ENCODE measurements at places on chromosomes 3 and 15.

DNA sequence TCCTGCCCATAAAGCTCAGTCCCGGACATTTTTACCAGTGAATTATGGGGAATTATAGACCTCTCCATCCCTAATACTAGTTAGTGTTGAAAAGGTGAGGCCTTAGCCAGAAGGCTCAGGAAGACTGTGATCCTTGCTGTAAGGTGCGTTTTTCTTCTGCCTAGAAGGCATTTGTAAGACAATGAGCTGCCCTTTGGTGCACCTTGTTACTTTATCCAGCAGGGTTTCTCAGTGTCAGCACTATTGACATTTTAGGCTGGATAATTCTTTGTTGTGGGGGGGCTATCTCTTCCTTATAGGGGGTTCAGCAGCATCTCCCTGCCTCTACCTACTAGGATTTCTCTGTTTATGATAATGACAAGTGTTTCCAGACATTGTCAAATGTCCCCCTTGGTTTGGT is 108.1 kb upstream of the ABHD17C start:
- no peak for DNase-seq

DNA sequence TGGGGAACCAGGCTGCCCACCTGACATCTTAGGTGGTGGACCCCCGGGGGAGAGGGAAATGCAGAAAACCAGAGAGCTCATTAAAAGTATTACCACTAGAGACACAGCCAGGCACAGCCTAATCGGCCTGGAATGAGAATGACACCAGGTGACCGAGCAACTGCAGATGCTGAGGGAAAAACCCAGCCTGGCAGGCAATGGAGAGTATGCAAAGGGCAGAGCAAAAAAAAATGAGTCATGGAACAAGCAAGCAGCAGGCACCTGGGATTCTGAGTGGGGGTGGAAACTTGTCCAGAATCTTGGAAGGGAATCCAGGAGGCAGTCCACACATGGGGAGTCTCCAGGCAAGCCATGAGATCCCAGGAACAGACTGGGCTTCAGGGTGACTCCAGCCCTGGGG is 183.7 kb upstream of the LRRN1 start:
- DNase-seq = no peak

DNA sequence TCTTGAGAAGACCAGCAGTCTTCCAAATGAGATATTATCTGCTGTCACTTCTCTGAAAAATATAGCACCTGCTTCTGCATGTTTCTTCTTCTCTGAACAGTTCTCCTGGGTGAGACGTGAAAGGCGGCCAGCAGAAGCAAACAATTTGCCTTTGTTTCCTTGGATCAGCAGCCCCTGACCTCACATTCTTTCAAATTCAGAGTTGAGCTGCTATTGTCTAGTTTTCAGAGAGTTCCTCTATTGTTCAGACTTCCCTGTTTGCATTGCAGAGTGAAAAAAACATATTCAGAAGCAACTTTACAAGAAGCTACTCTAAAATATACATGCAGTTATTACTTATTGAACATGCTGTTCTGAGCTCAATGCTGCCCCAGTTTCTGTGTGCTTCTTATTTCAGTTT is 653.6 kb downstream of the NAALADL2 start:
- no peak for DNase-seq

GRCh38 chr3:195113536-195114425 is 157.2 kb downstream of the XXYLT1 start:
- DNase-seq = no peak

GRCh38 chr3:12897381-12898289 is 56.3 kb upstream of the RPL32 start:
- no peak for DNase-seq

DNA sequence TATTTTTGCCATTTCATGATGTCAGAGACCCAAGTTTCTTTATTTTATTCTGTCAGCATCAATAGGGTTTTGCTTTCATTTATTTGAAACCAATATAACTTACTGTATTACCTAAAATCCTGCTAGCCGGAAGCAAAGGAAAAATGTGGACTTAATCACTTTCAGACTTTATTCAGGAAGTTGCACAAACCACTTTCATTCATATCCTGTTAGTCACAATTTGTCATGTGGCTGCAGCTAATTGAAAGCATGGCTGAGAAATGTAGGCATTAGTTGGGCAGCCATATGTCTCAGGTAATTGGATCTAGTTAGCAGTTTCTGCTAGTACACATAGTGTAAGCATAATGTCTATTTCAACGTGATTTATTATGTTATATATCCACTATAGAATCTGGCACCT is 462.3 kb upstream of the SGO1 start:
- DNase-seq = peak; percentile 43

GRCh38 chr3:64161481-64161952 is 63.7 kb downstream of the PRICKLE2 start:
- DNase-seq = no peak

DNA sequence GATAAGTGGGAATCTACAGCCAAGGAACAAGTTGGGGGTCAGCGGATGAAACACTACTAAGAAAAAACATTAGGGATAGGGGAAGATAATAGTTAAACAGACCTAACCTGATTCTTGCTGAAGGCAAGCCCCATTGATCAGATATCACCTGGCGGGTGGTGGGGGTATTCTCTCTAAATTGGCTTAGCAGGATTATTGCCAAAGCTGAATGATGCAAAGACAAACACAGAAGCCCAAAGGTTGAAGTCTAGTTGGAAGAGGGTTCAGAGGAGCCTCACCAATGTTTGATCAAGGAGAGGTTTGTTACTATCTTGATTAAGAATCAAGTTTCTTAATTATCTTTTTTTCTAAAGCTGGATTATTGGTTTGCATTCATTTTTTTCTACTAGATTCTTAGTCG is 371.9 kb upstream of the CNTN4 start:
- DNase-seq = no peak

GRCh38 chr3:16761571-16761970 is 123.2 kb upstream of the PLCL2 start:
- DNase-seq = no peak

GRCh38 chr15:73927003-73927475 is 777 bp downstream of the LOXL1 start:
- DNase-seq = no peak

- DNase-seq = no peak
Observed at GRCh38 chr3:72888546-72889309, 882 bp downstream of the GXYLT2 start.

- DNase-seq = no peak
Observed at GRCh38 chr3:69252631-69253030, 130.2 kb upstream of the LMOD3 start.

DNA sequence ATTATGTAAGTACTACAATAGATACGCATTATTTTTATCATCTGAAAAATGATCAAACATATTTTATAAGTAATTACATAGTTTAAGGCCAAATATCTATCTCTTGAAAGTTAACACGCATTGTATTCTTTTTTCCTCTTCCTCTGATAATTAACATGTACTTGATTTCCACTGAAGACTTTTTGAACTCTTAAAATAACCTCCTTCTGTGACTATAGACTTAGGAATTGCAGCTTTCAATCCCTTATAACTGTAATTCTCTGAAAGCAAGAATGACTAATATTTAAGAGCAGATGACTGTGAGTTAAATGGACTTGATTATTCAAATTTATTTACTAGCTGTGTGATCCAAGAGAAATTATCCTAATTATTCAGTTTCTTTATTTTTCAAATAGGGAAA is 730.6 kb upstream of the NECTIN3 start:
- no peak for DNase-seq

DNA sequence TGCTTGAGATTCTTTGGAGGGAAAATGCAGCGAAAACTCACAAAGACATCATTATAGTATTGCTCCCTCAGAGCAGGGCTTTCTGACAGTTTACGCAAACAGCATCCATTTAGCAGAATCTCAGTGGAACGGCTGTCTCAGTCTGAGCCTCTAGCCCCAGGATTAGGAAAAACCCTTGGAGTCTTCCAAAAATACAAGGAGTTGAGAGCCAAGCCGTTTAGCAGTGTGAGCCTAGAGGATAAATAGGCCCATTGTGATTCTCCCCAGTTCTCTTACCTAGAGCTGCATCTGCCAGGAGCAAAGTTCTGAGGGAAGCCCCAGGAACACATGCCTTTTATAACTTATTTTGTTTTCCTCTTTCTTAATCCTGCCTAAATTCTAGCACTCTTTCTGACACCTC is 359.6 kb downstream of the NTRK3 start:
- no peak for DNase-seq

- no peak for DNase-seq
Observed at GRCh38 chr3:188241883-188242282, 87.9 kb downstream of the LPP start.

GRCh38 chr3:13009132-13009945 is 63.9 kb downstream of the IQSEC1 start:
- DNase-seq = no peak

DNA sequence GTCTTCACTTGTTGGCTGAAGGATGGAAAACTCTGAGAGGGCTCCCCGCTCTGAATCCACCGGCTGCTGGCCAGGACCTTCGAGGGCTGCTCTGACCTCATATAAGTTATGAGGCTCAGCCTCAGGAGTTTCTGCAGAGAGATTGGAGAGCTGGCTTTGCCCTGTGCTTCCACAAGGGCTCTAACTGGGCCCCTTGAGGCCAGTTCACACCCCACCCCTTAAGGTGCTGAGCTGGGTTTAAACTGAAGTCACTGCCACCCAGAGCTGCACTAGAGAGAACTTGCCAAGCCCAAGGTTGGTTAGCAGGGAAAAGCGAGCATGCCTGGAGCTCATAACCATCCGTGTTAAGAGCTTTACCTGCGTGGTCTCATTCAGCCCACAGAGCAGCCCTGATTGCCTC is 2.8 kb upstream of the CCDC33 start:
- DNase-seq = no peak

GRCh38 chr3:127408022-127408683 is 120.3 kb upstream of the PRR20G start:
- DNase-seq = no peak
